Stimulated activated CD8-positive, alpha-beta memory T cell treated with anti-CD3 and anti-CD28 coated beads, Interleukin-15, amount 100 ng/mL, for 4 hours (primary cell): ENCODE measurements at places on chromosomes 7 and 10.

DNA sequence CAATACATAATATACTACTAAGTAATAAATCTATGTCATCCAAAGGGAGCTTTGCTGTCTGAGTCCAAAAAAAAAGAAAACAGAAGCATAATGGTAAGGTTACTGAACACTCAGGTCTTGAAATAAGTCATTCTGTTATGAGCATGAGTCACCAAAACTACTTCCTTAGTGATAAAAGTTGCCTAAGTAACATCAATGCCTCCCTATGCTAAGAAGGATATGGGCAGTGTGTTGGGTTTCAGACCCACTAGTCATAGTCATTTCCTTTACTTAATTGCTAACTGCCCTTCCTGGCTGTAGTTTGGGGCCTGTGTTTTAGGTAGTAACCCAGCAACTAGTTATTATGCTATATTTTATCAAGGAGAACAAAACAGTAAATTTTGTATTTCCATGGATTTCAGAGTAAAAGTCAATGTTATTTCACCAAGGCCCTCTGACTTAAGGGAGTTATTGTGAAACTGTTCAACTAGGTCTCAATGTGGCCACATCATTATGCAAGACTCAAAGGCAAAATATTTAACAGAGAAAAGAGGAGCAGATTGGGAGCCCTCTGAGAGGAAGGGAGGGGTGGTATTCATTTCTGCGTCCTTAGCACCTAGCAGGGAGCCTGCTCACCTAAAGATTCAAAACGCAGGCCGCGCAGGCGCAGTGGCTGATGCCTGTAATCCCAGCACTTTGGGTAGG, 11.7 kb upstream of the VIM start:
- DNase-seq = no peak

DNA sequence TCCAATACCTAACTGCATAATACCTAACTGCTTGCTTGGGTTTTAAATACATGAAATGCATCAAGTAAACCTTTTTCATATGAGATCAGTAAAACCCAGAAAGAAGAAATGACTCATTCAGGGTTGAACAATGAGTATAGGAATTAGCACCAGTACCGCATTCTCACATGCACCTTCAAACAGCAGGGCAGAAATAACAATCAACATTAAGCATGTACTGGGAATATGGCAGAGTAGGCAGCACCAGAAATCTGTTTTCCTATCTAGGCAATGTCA, 850.3 kb upstream of the SORCS1 start:
- no peak for DNase-seq

DNA sequence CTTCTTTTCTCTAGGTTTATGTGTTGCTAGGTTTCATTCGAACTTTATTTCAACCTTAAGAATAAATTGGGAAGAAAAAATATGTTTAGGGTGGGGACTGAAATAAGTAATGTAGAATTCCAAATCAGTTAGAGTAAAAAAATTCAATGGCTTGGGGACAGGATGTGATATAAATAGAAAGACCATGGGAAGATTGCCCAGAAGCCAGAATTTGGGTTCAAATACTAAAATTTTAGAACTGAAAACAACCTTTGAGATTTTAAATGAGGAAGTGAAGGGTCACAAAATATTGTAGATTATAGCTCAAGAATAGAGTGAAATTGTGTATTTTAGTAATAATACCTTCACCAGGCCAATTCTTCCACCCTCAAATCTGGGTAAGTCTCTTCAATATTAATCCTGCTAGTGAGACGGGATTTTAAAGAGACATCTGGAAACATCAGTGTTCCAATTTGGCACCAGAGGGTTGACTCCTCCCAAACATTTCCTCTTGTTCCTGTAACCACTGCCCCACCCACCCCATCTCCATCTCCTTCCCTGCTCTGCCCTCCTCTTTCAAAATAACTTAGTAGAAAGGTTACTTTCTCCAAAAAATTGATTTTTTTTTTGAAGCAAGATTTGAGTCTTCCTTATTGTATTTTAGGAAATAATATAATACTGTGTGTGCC, 51.3 kb upstream of the FAM3C start:
- DNase-seq = no peak

DNA sequence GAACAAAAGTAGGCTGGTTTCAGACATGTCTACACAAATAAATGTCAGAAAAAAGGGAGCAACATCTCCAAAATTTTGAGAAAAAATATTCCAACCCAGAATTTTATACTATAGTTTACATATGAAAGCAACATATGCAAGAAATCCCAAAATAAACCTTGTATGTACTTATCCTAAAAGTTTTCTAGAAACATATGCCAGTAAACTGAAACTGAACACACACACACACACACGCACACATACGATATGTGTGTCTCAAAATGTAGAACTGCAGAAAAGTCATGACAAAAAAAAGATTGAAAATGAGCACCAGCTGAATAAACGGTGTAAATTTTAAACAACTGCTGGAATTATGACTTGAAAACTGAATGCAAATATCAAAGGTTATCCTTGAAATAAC, 81.0 kb downstream of the VPS41 start:
- no peak for DNase-seq

DNA sequence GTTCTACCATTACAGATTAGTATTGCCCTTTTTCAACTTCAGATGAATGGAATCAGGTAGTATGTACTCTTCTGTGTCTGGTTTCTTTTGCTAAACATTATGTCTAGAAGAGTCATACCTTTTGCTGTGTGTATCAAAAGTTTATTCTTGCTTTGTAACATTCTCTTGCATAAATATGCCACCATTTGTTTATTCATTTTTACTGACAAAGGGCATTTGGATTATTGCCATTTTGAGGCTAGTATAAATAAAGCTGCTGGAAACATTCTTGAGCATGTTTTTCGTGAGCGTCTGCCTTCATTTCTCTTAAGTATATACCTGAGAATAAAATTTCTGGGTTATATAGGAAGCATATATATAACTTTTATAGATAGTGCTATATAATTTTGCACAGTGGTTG, 121.7 kb upstream of the CSTF2T start:
- no peak for DNase-seq
